Frontal cortex (tissue), 4 donors: ENCODE measurements at places on chromosomes 16 and 17. TPM values are rescaled to one million over a fixed set of nuclear protein-coding genes. Genes with fewer than 3 reads are reported as not detected.

Gene NATD1
- total RNA-seq, result 1.6 TPM

Gene MYH11
- total RNA-seq, result 1.2 TPM

Gene KCNH6
- not detected for total RNA-seq

Gene HID1
- total RNA-seq, result 17.1 TPM

- no peak for DNase-seq
These were observed 8.2 kb downstream of the USP22 start for GRCh38 chr17:21034340-21035235.

- DNase-seq, result peak; percentile 66
These were observed 24.4 kb downstream of the ATP6V0D1 start for GRCh38 chr16:67456391-67457081.

GRCh38 chr17:38628441-38628840 is 22.7 kb upstream of the SRCIN1 start:
- no peak for DNase-seq

DNA sequence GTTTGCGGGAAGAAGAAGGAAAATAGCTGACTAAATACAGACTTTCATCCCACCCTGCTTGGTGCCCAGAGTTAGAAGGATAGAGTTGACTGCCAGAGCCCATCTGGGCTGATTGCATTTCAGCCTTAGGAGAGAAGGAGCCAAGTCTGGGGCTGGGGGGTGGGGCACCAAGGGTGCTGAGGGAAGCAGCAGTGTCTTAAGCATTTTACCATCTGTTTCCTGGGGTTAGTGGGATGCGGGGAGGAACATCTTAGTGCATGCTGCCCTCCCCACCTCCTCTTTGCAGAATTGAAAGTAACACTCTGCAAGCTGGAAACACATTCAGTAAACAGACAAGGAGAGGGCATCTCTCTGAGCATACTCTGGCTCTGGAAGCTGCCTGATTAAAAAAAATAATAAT is 1.5 kb upstream of the ARL5C start:
- no peak for DNase-seq

DNA sequence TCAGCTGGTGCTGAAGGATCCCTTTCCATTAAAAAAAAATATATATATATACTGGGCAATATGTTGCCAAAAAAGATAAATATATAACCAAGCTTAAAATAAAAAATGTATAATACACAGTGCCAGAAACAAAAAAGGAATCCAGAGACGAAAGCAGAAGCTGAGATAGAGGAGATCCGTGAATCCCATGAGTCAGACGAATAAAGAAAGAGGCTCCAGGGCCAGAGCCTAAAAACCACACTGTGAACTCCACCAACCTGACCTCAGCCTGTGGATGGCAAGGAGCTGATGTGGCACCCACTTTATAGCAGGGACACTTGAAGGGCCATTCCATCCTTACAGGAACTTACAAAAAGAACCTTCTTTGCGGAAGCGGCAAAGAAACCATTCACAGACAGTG is 34.8 kb downstream of the PITPNM3 start:
- no peak for DNase-seq

DNA sequence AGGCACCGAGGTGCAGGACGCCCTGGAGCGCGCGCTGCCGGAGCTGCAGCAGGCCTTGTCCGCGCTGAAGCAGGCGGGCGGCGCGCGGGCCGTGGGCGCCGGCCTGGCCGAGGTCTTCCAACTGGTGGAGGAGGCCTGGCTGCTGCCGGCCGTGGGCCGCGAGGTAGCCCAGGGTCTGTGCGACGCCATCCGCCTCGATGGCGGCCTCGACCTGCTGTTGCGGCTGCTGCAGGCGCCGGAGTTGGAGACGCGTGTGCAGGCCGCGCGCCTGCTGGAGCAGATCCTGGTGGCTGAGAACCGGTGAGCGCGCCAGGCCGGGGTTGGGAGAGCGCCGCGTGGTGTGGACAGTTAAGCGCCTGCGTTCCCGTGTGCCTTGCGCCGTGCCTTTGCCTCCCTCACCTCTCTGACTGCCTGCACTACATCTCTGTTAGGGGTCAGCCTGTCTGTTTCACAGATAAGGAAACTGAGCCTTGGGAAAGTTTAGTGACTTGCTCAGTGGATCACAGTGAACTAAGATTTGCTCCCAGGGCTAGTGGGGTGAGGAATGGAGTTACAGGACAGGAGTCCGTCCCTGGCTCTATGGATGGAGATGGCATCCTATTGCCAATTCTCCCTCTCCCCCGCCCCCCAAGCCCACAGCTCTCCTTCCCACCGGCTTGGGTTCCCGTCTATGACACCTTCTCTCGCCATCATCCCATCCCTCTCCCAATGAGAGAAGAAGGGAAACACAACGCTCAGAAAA is 880 bp downstream of the SARM1 start:
- DNase-seq, result no peak
